ENCODE measurements at places on chromosomes 13 and 19.

- DNase-seq = no peak
Observed at GRCh38 chr13:32471187-32471922, 43.4 kb upstream of the N4BP2L1 start.

DNA sequence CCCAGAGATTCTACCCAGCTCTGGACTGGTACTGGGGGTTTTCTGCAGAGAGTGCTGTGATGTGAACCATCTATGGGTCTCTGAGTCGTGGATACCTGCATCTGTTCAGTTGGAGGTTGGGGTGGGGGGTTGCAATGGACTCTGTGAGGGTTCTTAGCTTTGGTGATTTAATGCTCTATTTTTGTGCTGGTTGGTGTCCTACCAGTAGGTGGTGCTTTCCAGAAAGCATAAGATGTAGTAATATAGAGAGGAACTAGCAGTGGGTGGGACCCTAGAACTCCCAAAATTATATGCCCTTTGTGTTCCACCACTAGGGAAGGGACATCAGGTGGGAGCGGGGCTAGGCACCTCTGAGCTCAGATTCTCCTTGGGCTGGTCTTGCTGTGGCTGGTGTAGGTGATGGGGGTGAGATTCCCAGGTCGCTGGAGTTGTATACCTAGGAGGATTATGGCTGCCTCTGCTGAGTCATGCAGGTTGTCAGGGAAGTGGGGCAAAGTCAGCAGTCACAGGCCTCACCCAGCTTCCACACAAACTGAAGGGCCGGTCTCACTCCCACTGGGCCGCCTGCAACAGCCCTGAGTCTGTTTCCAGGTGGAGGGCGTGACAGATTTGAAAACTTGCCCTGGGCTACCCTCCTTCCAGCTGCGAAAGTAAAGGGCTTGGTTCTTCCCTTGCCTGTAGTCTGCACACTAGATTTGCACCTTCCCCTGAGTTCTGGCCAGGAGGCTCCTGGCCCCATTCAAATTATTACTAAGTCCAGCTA, 573.0 kb upstream of the SLITRK1 start:
- no peak for DNase-seq

- DNase-seq = no peak
Observed at GRCh38 chr13:73715911-73716510, 418.2 kb downstream of the KLF12 start.

GRCh38 chr13:103156346-103156998, 90.3 kb upstream of the SLC10A2 start:
- no peak for DNase-seq

DNA sequence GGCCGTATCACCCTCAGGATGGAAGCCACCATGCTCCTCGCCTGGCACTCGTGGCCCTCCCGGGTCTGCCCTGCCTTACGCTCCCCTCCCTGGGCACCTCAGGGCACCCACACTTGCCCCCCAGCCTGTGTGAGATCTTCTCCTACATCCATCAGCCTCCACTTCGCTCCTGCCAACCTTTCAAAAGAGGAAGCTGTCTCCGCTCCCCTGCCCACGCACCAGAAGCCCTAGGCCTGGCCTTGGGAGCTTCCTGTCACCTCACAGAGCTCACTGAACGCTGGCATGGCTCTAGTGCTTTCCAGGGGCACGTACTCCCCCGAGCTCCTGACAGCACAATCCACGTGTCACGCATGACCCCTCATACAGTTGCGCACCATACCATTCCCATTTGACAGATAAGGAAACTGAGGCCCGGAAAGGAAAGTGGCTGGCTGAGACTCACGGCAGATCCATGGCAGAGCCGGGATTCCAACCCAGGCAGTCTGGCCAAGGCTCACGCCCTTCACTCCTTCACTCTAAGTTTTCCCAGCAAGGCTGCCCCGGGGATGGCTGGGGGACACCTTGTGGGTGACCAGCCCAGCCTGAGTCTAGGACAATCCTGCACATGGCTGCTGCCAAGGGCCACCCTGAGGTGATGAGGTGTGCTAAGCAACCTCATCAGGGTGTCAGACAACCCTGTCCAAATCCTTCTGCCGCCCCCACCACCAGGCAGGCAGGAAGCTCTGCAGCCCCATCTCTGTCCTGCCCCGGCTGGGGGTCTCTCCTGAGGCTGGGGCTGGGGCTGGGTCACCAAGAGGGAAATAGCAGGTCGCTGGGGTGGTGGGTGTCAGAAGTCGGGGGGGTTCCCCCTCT, 19.3 kb downstream of the PPP1R12C start:
- no peak for DNase-seq

- no peak for DNase-seq
Observed at GRCh38 chr19:29285878-29286277, 72.9 kb upstream of the UQCRFS1 start.

- no peak for DNase-seq
Observed at GRCh38 chr13:69020120-69020519, 1087.5 kb upstream of the ATXN8OS start.

DNA sequence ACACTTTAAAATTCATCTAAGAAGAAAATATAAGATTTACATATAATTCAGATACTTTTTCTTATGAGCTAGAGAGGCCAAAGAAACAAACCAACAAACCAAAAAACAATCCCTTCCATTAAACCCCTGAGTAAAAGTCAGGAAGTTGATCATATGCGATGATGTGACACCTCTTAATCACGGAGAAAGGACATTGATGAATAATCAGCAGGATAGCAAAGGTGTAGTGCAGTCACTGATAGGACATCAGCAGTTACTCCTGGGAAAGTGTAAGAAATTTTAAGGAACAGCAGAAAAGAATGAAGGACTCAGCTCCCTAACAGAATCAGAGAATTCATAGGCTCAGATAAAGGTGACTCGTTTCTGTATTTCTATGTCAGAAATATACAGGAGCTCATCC, 202.4 kb upstream of the EDNRB start:
- no peak for DNase-seq

GRCh38 chr13:31274390-31274789, 74.6 kb downstream of the B3GLCT start:
- no peak for DNase-seq

GRCh38 chr19:16649734-16650133, 10.2 kb downstream of the SMIM7 start:
- DNase-seq = no peak

DNA sequence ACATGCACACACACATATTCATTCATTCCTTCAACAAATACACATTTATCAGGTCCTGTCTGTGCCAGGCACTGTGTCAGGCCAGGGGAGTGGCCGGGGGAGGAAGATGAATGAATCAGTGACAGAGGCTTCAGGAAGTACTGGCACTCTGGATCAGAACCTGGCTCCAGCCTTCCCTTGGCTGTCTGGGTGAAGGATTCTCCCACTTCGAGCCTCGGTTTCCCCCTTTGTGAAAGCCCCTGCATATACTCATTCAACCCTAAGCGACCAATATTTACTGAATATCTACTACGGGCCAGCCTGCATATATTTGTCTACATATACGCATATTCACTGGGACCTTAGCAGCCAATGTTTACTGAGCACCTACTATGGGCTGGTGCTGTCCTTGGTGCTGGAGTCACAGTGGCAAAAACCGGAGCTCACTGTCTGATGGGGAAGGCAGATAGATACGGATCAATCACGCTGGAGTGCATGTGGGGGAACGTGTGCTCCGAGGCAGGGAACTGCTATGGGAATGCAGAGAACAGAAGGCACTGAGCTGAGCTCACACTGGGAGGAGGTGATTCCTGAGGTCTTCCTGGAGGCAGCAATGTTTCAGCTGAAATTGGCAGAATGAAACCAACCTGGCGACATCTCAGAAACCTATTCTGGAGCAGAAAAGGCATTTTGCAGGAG, 636 bp upstream of the ZNF579 start:
- DNase-seq = no peak

DNA sequence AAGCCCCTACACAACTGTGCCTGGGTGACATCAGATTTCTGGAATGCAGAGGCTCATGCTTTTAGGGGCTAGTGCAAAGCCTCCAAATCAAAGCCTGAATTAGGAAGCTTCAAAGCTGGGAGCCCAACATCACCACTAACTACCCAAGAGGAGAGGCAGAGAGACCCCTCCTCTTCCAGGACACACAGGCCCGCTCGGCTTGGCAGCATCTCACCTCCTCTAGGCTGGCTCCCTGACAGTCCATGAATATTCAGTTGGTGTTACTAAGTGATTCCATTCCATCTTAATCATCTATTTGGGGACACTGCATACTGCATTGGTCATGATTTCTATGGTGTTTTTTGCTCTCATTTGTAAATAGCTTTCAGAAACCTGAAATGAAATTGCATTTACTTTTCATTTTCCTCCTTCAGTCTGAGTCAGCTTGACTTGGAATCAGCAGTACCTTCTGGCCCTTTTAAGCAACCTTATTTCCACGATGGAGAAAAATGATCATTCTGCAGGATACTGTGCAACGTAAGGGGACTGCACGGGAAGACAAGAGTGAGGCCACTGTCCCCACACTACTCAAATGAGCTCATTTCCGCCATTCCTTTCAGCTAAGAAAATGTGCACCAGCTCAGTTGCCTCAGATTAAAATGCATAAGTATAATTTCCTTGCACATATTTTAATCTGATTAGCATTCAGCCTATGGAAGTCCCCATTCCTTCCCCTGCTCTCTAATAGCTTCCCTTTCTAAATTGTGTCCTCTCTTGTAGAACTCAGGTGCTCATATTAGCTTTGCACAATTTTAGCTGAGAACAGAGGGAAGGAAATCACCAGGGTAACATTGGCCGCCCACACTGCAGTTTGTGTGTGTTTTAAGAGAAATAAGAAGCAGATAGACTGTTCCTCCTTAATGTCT, 219.9 kb downstream of the RFC3 start:
- DNase-seq = no peak

DNA sequence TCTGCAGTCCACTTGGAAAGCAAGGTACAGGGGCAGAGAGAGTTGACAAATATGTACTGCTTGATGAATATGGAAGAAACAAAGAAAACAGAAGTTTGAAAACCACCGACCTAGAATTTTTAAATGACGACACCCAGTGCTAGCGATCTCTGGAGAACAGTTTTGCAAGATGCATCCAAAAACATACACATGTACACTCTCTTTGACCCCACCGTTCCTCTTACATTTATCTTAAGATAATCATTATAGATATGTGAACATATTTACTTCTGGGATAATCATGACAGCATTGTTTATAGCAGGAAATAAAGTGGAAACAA, 40.8 kb upstream of the IGSF23 start:
- DNase-seq = no peak

DNA sequence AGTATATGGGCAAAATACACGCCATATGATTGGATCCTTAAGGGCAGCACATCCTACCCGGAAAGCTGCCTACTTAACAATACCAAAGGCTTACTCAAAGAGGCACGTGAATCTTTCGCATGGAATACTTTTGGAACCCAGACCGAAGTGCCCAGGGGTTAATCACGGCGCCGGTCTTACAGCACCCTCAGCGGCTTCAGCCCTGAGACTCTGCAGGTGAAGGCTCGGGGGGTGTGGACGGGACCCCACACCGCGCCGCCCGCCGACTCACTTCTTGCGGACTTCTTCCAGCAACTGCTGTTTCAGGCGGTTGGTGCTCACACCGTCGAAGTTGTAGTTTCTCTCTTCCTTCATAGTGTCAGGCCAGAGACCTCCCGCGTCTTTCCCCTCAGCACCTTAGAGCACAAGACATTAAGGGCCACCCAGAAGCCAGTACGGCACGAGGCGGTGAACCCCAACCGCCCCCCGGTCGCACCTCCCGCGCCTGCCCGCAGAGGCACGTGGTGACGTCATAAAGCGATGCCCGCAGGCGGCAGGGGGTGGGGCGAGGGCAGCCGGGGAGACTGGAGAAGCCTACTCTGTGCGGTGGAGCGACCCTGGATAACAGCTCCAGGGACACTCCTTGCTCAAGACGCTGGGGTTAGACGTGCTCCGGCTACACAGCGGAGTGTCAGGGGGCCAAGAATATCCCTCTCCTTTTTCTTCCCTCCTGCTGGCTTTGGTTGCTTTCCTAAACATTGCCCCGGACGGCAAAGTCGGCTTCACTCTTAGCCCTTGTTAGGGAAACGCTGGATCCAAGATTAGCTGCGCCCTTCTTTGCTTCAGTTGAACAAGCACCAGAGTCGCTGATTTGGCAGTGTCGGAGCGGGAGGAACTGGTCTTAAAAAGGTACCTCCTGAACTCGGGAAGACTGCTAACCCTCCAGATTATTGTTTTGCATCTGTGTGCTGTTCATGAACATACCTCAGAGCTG, at the start of gene CCDC169:
Gene CCDC169 (minus strand): TSS at position 449 of the 973 bp plus-strand sequence. CDS start 95 bp downstream, at position 354.
- no peak for DNase-seq

DNA sequence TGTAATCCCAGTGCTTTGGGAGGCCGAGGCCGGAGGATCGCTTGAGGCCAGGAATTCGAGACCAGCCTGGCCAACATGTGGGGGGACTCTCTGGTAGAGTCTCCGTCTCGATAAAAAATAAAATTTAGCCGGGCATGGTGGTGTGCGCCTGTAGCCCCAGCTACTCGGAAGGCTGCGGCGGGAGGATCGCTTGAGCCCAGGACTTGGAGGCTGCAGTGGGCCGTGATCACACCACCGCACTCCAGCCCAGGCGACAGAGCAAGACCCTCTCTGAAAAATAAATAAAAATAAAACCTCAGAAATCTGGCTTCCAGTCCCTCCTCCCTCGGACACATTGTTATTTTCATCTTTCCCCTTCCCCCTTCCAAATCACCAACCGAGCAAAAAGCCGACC, 332 bp downstream of the IRGQ start:
- DNase-seq = no peak

Data from stimulated activated CD4-positive, alpha-beta T cell treated with anti-CD3 and anti-CD28 coated beads, Interleukin-1b, Interleukin-23, amount 100 ng/mL, for 1 hour (primary cell).